ENCODE measurements at places on chromosomes 7 and 10.
A peak's percentile ranks its signal among the peaks of the same experiment; 100 is the strongest.

DNA sequence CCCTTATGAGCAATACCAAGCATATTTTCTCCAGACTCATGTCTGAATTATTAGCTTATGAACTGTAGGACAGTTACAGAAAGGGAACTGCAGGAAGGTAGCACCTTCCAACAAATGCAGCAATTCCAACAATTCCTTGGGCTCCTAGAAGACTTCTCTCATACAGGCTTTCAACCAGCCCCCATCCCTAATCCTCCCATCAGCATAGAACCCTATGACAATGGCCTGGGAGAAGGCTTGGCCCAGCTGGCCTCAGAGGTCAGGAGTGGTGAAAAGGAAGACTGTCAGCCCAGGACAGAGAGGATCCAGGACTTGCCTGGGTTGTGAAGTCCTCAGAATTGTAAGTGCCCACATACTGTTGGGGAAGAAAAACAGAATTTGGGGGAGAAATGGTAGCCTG is 5.9 kb downstream of the VPS41 start:
- no peak for DNase-seq

- DNase-seq = no peak
Measured at GRCh38 chr10:79149662-79150443, 81.1 kb downstream of the ZMIZ1 start.

DNA sequence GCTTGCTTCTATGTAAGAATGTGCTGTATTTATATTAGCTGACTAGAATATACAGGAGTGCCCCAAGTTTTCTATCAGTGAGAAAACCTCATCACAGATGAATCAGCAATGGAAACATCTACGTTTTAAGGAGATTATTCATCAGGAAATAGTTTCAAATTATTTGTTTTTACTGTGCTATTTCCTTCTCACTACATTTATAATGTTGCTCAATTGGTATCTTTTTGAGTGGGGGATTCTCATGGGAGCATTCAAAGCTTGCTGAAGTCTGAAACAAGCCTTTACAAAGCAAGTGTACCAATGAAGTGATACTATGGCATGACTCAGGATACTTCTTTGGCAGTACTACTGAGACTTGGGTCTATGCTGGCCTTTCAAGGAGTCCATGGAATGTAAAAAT is 191.1 kb upstream of the SLC26A5 start:
- DNase-seq = peak; percentile 85

- DNase-seq = no peak
Measured at GRCh38 chr10:77836299-77836820, 90.2 kb downstream of the DLG5 start.

GRCh38 chr7:66741710-66742049 is 1.1 kb downstream of the RABGEF1 start:
- no peak for DNase-seq

GRCh38 chr7:122100021-122100420 is 44.0 kb downstream of the AASS start:
- no peak for DNase-seq

GRCh38 chr10:16116404-16117304 is 256.3 kb upstream of the MINDY3 start:
- no peak for DNase-seq

DNA sequence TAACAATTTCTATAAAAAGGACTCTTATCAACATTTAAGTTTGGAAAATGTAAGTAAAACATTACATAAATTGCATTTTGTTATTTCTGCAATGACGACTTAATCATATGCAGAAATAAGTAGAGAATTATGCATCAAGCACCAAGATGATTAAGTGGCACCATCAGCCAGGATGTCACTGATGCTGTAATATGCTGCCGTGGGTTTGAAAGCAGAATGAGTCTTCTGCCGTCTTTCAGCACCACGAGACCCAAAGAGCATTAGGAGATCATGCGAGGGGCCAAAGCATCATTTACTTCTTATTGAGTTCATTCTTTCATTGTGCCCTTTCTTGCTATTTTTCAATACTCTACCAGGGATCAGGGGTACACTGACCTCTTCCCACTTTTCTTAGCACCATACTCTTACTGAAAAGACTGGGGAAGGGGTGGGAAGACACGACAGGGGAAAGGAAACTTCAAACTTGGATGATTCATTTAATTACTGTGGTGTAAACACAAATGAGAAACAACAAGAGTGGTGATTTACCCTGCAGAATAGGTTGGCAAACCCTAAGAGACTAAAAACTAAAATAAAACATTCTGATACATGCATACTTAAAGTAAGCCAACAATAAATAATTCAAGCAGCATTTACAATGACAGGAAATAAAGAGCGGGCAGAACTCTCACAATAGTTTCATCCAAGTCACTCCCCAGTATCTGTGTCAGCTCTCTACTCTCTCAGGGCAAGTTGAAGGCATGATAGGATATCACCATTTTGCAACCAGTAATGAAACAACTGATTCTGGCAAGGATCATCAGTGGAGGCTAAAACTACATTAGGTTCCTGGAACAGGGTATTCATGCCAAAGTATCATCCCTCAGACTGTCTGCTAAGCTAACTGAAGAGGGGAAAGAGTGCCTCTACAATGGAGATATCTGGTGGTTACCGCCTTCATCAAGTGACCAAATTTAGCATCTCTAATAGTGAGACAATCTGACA is 70.8 kb downstream of the CUL2 start:
- DNase-seq = no peak

DNA sequence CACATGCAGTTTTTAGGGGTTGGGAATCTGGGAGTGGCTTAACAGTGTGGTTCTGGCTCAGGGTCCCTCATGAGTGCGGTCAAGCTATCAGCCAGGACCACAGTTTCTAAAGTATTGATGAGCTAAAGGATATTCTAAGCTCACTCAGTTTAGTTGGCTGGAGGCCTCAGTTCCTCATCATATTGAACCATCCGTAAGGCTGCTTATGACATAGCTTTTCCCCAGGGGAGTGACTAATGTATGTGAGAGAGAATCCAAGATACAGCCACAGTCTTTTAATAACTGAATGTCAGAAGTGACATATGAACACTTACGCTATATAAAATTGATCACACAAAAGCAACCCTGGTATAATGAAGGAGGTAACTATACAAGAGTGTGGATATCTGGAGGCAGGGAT is 245.3 kb downstream of the POLR1F start:
- DNase-seq = no peak

DNA sequence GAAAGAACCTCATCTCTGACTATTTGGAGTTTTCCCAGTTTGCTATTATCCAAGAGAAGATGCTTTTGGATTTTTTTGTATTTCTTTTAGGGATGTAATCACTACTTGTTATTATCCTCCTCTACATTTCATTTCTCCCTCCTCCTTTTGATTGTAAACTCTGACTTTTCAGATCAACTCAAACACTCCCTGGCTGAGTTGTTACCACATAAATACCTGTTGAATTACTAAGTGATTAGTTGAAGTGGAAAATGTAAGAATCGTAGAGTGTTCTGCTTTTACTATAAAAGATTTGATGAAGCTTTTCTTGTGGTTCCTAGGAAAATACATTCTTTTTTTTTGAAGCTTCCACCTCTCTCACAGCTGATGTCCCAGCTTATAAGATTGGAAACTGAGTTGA is 164.1 kb upstream of the C1GALT1 start:
- no peak for DNase-seq

- DNase-seq = no peak
Measured at GRCh38 chr7:16178092-16178491, 243.2 kb downstream of the CRPPA start.

DNA sequence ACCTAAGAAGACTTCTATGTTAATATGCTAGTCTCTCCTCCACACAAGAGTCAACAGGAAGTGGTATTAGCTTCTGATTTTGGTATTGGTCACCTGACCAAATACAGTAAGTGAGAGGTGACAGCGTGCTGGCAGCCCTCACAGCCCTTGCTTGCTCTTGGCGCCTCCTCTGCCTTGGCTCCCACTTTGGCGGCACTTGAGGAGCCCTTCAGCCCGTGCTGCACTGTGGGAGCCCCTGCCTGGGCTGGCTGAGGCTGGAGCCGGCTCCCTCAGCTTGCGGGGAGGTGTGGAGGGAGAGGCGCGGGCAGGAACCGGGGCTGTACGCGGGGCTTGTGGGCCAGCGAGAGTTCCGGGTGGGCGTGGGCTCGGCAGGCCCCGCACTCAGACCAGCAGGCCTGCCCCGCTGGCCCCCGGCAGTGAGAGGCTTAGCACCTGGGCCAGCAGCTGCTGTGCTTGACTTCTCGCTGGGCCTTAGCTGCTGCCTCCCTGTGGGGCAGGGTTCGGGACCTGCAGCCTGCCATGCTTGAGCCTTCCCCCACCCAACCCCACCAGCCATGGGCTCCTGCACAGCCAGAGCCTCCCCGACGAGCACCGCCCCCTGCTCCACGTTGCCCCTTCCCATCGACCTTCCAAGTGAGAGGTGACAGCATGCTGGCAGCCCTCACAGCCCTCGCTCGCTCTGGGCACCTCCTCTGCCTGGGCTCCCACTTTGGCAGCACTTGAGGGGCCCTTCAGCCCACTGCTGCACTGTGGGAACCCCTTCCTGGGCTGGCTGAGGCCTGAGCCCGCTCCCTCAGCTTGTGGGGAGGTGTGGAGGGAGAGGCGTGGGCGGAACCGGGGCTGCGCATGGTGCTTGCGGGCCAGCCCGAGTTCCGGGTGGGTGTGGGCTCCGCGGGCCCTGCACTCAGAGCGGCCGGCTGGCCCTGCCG is 4.2 kb upstream of the ACSL5 start:
- DNase-seq = no peak
